Cortex of kidney (tissue), 1 donor: ENCODE measurements at places on chromosomes 5 and 9.

DNA sequence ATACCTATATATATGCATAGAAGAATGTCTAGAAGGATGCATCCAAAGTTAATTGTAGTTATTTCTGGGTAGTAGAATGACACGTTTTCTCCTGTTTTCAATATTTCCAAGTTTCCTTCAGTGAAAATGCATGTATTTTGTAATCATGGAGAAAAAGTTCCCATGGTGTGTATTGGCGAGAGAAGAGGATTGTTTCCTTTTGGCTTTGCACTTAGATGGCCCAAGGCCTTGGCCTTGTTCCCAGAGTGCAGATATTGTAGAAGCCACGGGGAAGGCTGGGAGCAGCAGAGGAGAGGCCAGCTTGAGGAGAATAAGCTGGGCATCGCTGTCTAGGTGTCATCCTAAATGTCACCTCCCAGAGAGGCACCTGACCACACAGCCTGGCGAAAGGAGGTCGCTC lies 44.0 kb downstream of the IRF1 start:
- no peak for DNase-seq

- DNase-seq: no peak
Observed at GRCh38 chr9:127159325-127159801, 36.9 kb upstream of the ANGPTL2 start.

DNA sequence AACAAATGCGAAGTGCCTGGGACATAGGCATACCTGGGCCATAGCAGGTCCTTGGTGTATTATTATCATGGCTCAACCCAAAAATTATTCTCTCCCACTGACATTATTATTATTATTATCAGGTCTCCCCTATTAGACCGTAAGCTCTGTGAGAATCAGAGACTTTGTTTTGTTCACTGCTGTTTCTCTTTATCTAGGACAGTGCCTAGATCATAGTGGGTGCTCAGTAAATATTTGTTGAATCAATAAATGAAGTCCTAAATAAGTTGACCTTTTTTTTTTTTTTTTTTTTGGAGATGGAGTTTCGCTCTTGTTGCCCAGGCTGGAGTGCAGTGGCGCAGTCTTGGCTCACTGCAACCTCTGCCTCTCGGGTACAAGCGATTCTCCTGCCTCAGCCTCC lies 4.9 kb upstream of the TMEFF1 start:
- DNase-seq: no peak

- DNase-seq: no peak
Observed at GRCh38 chr9:126985870-126986498, 71.4 kb downstream of the RALGPS1 start.
